Activated T-helper 17 cell treated with anti-CD3 and anti-CD28 coated beads, Interleukin-2, amount 50 U/mL, for 72 hours (primary cell): ENCODE measurements at places on chromosomes 3 and 15. TPM values are rescaled to one million over a fixed set of nuclear protein-coding genes. Genes with fewer than 3 reads are reported as not detected.
A peak's percentile ranks its signal among the peaks of the same experiment; 100 is the strongest.

Gene LEO1
- 31.7 TPM for total RNA-seq

Gene ADAMTS7
- 1.2 TPM for total RNA-seq

Gene CCK
- not detected for total RNA-seq

- no peak for ATAC-seq
Observed at GRCh38 chr3:158100681-158101080, 5.5 kb downstream of the SHOX2 start.

- ATAC-seq: no peak
Observed at GRCh38 chr3:67037615-67038014, 39.5 kb downstream of the KBTBD8 start.

- no peak for ATAC-seq
Observed at GRCh38 chr3:158355623-158356588, 215.1 kb upstream of the MLF1 start.

DNA sequence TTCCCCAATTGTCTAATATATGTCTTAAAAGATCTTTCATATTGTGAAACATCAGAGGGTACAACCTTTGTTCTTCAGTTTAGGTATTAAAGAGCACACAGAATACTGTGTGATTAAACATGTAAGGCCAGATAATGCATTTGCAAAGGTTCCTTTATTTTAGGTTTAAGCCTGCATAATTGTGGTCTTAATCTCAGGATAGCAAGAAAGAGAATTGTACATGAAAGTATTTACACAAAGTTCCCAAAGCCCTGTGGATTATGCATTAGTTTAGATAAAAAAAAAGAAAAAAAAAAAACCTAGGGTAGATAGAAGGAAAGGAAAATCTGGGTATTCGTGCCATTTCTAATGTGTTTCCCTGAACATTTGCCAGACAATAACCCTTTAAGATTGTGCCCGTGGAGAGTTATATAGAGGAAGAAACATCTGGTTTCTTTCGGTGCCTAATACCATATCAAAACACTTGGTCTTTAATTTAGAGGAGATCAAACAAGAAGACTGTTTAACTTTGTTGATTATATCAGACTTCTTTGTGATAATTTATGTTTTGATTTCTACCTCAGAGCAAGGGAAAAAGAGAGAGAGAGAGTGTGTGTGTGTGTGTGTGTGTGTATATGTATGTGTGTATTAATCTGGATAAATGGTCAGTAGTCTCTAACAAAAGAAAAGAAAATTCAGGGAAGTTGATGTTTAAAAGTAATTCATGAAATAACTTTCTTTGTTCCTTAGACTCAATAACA is 139.6 kb upstream of the CGNL1 start:
- ATAC-seq: no peak

- ATAC-seq: no peak
Observed at GRCh38 chr3:127651516-127652172, 21.1 kb upstream of the ABTB1 start.

DNA sequence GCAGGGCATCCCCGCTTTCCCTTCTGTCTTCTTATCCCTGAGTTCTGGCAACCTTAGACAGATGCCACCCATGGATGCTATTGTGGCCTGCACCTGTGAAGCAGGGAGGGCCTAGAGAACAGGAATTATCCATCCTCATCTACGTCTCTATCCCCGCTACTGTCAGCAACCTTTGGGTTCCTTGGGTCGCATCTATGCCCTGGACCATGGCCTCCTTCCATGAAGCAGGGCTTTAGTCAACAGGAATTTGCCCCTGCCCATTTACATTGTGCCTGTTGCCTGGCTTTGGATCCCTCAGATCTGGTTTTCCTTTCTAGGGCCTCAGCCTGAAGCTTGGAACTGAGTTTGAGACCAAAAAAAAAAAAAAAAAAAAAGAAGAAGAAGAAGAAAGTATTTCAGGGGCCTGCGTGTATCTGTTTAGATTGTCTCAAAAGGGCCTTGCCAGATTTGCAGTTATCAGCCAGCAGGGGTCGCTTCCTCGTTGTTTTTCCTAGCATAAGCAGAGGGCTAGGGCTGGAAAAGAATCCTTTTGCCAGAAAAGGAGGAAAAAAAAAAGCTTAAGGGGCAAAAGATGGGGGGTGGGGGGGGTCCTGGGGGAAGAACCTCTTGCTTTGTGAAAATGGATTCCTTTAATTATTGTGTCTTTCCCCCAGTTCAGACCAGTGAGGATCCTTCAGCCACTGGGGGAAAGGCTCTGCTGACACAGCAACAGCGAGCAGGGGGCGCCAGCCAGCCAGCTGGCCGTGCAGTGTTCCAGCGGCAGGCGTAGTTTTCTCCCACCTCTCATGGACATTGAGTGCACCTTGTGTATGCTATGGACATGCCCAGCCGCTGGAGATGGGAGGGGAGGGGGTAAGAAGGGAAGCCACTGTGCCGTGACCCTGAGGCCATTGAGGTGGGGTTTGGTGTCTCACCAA is 65.7 kb upstream of the ALDH1L1 start:
- ATAC-seq: no peak

DNA sequence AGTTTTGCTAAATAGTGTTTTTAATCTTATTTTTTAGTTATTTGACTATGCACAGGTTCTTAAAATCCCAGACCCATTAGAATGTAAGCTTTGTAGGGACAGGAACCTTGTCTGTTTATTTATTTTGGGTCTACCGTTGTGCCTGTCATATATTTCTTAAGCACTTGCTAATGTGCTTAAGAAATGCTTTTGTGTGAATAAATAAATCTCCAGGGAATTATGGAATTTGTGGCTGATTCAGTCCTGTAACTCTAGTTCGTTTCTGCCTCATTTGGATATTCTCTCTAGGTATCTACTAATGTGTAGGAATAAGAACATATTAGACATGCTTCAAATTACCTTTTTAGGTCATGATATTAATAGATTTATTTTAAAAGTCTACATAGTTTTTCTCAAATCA is 161.6 kb downstream of the LPP start:
- no peak for ATAC-seq

DNA sequence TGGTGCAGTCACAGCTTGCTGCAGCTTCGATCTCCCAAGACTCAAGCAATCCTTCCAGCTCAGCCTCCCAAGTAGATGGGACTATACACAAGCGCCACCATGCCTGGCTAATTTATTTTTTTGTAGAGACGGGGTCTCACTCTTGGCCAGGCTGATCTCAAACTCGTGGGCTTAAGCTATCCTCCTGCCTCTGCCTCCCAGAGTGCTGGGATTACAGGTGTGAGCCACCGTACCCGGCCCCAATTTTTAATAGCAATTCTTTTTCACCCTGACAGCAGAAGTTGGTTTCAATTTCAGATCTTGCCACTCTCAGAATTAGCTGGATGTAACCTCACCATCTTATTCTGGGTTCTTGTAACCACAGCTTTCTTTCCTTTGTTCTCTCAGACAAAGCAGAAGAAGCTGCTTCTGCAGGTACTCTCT is 64.8 kb downstream of the TRIM71 start:
- peak; percentile 97 for ATAC-seq
